ENCODE measurements at places on chromosomes 1 and 21.

GRCh38 chr1:72434070-72434469 is 151.7 kb upstream of the NEGR1 start:
- DNase-seq = no peak

DNA sequence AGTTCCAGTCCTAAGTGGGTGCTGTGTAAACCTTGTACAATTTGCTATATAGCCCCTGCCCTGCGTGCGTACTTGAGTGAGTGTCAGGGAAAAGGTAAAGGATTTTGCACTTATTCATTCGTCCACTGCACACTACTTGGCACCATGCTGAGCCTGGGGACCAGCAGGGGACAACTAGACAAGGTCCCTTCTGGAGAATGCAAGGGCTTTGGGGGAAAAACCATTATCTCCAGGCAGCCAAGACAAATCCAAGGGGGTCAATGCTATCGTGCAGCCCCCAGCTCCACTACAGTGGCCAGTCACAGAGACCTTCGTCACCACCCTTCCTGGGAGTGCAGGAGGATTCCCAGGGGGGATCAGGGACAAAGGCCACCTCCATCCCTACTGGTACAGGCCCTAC is 39.7 kb downstream of the MATN1 start:
- no peak for DNase-seq

DNA sequence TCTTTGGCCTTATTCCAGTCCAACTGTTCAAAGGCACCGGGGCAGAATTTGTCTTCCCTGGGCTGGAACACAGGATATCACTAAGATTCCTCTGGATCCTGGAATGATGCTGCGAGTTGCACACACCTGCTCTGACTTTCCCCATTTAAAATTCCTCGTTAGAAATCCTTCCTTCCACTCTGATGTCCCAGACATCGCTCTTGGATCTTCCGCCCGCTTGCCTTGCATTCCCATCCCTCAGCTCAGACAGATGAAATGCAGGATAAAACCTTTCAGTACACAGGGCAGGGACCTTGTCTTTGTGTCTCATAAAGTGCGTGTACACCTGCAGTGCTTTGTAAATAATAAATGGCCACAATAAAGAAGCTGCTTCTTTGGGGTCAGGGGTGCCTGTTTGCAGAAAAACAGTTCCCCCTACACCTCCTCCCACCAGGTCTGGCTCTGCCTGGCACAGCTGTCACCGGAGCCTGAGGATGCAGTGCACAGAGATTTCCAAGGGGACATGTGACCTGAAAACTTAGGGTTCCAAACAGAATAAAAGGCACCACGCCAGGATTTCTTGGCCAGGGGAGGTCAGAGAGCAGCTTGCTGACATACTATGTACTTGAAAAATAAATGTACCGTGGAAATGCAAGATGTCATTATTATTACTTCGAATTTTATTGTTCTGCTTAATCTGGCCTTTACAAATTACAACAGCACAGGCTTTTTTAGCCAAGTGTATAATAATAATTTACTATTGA is 62.9 kb upstream of the SYT6 start:
- no peak for DNase-seq

GRCh38 chr1:47998396-47998990 is 1.3 kb upstream of the TRABD2B start:
- DNase-seq = no peak

DNA sequence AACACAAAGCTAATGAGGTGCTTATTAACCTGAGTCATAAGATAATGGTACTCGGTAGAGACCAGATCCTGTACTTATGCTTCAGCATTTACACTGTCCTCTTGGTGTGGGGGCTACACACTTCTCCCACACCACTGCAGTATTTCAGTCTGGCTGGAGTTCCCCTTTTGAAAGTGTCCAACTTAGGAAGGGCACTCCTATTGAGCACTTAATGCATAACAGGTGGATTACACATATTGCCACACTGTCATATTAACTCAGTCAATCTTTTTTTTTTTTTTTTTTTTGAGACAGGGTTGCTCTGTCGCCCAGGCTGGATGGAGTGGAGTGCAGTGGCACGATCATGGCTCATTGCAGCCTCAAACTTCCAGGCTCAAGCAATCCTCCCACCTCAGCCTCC is 1.5 kb downstream of the GPATCH4 start:
- no peak for DNase-seq

GRCh38 chr1:188281921-188282320 is 1453.2 kb downstream of the PLA2G4A start:
- DNase-seq = no peak

DNA sequence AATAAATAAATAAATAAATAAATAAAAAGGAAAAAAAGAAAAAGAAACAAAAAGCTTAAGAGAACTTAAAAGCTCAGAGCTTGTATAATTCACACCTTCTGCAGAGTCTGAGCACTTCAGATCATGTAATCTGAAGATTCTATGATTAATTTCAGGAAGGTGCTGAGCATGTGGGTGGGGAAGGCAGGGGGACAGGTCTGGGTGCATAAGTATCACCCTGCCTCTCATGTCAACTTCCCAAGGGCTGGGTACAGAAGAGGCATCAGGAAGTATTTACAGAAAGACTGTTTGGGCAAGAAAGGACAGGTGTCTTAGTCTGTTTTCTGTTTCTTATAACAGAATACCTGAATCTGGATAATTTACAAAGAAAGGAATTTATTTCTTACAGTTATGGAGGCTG is 20.4 kb upstream of the PADI2 start:
- DNase-seq = no peak

GRCh38 chr1:2788506-2789163 is 12.9 kb downstream of the TTC34 start:
- no peak for DNase-seq

DNA sequence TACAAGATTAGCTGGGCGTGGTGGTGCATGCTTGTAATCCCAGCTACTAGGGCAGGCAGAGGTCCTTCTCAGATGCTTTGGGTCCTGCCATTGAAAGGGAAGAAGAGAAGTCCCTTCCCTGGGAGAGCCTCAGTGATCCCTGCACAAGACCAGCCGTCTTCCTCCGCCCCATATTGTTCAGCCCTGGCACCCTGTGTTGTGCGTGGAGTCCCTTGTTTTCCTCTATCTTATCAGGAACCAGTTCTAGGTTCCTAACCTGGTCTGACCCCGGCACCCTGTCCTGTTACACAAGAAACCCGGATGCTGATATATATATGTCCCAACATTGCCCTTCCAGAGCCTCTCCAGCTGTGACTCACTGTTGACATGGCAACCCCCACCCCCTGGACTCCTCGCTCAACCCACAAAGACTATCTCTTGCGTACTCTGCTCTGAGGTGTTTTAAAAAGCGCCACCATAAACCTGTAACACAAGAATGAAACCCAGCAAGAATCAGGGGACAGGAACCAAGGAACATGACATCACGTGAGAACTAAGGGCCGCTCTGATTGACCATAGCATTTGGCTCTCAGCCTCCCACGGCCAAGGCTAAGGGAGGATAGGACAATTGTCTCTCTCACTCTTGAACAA is 4.8 kb downstream of the MX2 start:
- DNase-seq = no peak

- no peak for DNase-seq
Observed at GRCh38 chr1:152170287-152170905, 11.4 kb upstream of the RPTN start.

GRCh38 chr1:72197786-72198185 is 84.6 kb downstream of the NEGR1 start:
- DNase-seq = no peak

DNA sequence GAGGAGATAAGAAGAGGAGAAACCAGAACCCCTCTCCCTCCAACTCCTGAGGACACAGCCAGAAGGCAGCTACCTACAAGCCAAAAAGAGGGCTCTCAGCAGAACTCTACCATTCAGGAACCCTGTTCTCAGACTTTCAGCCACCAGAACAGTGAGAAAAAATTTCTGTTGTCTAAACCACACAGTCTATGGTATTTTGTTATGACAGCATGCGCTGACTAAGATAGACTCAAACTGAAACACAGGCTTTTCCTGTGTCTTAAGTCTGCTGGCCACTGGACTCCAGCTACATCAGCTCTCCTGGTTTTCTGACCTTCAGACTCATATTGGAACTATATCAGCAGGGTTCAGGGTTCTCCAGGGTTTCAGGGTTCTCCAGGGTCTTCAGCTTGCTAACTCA is 126.5 kb upstream of the TNFSF4 start:
- DNase-seq = no peak

GRCh38 chr1:61448914-61449313 is 276.0 kb downstream of the TM2D1 start:
- no peak for DNase-seq

DNA sequence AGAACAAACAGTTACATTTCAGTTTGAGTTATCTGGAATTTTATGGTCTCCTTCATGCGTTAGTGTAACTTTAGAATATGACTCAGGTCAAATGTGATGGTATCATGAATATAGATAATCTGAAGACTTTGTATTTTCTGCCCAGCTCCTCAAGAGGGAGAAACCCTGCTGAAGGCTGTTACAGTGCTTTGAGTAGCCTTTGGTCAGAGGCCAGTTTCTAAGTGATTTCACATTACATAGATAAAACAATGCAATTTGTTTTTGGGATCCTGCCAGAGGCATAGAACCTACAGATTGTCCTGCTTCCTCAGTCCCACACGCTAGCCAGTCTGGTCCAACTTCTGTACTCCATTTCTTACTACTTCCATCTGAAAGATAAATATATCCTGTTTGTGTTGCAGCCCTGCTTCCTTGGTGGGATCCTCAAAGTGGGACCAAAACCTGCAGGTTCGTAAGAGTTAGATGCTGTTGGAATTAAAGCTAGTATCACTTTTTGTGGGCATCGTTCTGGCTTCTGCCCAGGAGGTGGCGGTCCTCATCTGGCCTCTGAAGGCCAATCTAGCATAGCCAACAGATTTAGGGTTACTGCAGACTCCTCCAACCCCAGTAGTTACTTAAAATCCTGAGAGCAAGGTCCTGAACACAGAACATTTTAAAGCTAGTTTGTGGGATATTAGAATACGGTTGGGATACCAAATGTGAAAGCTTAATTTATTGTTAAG is 645.8 kb upstream of the USP24 start:
- no peak for DNase-seq

- no peak for DNase-seq
Observed at GRCh38 chr1:11831945-11832725, 15.4 kb downstream of the NPPA start.

GRCh38 chr1:235821361-235821981 is 45.2 kb downstream of the LYST start:
- DNase-seq = no peak

DNA sequence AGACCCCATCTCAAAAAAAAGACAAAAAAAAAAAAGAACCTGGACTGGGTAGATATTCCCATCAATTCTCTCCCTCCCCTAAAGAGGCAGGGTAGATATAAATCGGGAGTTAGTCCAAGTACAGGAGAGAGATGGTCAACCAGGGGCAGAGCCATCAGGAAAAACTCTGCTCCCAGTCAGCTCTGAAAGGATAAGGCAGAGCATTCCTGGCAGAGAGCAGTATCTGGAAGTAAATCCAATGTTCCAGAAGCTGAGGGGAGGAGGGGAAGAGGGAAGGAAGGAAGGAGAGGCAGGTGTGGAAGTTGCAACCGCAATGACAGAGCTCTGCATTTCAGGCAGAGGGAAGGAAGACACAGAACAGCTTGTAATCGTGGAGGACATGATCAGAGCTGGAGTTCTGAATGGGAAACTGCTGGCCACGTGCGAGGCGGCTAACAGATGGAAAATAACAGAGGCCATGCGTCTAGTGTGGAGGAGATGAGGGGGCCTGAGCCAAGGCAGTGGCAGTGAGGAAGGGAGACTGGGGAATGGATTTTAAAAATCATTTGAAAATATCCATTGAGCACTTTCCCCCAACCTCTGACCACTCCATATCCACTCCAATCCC is 15.3 kb upstream of the VWA5B1 start:
- DNase-seq = no peak

DNA sequence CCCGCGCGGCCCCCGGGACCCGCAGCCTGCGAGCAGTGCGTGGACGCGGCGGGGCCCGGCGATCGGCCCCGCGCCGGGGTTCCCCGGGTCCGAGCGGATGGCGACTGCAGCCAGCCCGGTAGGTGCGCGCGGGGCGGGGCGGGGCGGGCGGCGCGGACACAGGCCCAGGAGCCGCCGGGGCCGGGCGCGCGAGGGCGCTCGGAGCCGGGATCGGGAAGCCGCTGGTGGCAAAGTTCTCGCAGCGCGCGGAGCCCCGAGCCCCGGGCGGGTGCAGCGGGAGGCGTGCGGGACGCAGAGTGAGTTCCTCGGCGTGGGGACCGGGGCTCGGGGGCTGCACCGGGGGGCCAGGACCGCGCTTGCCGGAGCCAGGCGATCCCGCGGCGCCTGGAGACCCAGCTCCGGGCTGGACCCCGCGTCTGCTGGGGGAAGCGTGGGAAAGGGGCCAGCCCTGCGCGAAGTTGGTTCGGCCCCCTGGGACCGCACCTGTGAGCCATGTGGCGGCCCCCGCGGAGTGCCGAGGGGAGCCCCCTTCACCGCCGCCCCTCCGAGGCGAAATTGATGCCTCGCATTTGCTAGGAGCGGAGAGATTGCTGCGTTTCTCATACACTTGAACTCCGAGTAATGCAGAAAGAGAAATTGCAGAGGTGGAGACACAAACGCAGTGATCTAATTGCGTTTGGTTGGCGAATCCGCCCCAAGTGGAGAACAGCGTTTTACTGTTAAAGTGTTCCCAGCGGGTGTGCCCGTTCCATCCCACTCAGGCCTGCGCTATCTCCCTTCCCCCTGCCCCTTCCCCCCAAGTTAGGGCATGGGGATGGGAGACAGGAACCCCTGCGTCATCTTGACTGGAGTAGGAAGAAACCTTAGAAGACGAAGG is 228.9 kb upstream of the TMEM51 start:
- no peak for DNase-seq

GRCh38 chr1:241647658-241648057 is 4.4 kb upstream of the WDR64 start:
- no peak for DNase-seq

DNA sequence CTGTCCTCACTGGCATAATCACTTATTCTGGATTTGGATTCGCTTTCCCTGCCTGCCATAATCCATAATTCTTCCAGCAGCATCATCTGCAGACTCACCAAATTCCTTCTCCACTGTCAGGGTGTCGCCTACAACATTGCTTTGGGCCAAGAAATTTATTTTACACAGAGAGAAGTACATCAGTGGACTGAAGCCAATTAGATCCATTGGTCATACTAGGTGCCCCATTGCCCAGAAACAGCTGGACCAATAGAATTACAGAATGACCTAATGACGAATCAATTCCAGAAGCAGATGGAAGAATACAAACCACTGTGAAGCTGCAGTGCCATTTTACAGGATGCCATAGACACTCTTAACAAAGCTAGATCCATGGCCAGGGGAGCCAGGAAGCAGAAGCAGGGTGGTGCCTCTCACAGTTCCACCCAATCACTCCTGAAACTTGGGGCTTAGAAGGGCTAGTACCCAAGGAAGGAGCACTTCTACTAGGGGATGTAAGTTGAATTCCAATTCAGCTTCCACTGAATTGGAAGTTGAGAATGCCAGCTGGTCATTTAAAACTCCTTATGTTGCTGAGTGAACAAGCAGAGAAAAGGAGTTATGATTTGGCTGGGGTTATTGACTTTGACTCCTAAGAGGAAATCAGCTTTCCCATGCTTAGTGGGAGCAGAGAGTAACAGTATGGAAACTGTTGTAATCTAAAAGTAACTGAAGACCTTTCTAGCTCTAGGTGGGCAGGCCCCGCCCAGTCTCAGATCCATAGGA is 44.0 kb downstream of the EDN2 start:
- DNase-seq = no peak

- no peak for DNase-seq
Observed at GRCh38 chr1:171113382-171113781, 22.7 kb downstream of the FMO3 start.
